NCI-H1930 (cell line): ENCODE measurements at places on chromosomes 1 and 21.

DNA sequence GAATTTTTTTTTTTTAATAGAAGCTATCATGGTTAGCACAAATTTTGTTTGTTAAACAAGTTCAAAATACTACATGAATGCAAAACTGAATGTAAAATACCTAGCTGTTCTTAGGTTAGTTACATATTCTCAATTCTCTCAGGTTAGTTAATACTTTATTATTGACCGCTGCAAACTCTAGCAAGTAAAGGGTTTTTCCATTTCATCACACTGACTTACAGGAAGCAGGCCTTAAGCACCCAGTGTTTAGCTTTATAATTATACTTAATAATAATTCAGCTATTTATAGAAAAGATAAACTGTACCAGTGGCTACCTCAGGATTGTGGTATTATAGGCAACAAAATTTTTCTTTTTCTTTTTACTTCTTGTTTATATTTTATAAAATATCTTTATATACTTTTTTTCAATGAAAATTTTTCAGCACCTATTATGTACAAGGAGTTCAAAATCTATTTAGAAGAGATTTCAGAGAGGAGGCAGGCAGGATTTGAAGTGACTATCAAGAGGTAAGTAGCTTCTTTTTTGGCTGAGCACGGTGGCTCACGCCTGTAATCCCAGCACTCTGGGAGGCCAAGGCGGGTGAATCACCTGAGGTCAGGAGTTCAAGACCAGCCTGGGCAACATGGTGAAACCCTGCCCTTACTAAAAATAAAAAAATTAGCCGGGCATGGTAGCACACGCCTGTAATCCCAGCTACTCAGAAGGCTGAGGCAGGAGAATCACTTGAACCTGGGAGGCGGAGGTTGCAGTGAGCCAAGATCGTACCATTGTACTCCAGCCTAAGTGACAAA lies 17.9 kb downstream of the PLPP3 start:
- DNase-seq = no peak

GRCh38 chr1:180175291-180175690 lies 20.6 kb downstream of the QSOX1 start:
- DNase-seq = no peak

DNA sequence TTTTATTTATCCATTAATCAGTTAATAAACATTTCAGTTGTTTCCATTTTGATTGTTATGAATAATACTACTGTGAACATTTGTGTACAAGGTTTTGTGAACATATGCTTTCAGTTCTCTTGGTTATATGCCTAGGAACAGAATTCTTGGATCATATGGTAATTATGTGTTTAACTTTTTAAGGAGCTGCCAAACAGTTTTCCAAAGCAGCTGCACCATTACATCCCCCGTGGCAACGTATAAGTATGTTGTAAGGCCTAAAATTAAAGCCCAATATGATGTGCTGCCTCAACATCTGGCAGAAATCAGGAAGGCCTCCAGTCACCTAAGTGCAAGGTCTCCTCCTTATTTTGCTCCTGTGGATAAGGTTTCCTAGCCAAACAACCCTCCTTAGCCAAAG lies 235.6 kb upstream of the CACYBP start:
- DNase-seq = no peak

DNA sequence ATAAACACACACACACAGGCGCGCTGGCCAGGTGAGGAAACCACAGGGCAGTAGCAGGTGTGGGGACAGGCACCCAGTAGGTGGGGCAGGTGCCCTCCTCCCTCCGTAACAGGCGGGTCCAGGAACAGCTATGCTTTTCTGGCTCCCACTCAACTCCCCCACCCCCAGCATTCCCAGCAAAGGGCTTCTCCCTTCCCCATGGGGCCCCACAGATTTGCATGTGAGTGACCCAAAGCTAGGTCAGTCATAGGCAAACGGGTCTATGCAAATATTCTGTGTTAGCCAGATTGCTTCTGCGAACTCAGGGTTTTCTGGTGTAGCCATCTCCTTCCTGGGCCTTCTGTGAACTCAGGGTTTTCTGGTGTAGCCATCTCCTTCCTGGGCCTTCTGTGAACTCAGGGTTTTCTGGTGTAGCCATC lies 114.2 kb downstream of the SIK1 start:
- no peak for DNase-seq

DNA sequence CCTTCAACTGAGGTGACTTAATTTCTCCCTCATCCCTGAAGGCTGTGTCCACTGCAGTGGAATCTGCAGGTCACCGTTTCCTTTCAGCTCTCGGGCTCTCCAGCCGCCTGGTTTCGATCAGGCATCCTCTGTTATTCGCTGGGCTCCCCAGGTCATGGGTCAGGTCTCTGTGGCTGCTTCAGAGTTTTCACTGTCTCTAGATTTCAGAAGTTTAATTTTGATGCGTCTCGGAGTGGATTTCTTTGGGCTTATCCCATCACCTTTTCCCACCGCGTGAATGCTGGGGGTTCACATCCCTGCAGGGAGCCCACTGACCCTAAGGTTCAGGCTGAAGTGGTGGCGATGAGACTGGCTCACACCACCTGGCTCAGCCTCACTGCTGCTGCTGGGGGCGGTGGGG lies 3.3 kb downstream of the ACTRT2 start:
- no peak for DNase-seq

DNA sequence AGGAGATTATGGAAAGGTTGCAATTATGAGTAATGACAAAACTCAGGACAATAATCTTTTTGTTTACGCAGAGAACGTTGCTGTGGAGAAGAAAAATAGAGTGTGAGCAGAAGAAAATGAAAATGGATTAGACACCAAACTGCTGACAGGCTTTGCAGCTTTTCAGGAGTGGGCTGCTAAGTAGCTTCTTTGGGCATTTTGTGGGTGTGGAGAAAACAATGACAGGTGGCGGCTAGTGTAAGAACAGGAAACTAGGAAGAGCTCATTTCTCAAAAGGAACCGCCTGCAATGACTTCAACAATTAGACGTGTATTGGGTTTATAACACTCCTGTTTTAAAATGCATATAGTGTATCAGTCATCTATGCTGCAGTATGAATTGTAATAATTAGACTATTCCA lies 18.3 kb upstream of the PALMD start:
- no peak for DNase-seq

- DNase-seq = no peak
These were observed 31.1 kb downstream of the KRTAP10-1 start for GRCh38 chr21:44508711-44509445.

- DNase-seq = no peak
These were observed 10.4 kb downstream of the BATF3 start for GRCh38 chr1:212689196-212689725.
